ENCODE measurements at places on chromosomes 12 and 14.

GRCh38 chr14:78902010-78902623, 731.9 kb downstream of the NRXN3 start:
- no peak for DNase-seq

DNA sequence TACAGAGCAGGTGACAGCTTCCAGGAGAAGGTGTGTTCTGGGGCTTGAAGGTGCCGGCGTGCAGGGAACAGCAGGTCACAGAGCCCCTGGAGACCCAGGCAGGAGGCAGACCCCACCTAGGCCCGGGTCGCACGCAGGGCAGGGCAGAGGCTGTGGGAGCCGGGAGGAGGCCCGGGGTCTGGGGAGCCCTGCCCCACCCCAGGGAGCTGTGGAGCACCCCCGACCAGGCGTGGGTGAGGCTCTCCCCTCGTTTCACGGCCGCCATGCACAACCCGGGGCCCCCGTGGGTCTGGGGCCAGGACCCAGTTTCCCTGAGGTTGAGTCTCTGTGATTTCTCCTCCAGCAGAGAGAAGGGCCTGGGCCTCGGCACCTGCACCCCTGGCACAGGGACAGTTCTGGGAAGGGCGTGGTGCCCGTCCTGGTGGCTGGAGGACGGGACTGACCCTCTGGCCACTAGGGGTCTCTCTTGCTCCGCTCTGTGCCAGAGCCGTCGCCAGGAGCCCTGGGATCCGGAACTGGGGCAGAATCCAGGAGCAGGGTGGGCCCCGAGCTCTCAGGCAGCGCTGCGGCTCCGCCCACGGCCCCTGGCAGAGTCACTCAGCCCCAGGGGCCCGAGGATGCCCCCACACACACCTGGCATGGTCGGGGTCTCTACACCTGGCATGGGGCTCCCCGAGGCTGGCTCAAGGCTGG, 75.2 kb upstream of the FBRSL1 start:
- peak; percentile 83 for DNase-seq

- DNase-seq = no peak
Measured at GRCh38 chr12:8036346-8036745, 3.8 kb downstream of the FOXJ2 start.

DNA sequence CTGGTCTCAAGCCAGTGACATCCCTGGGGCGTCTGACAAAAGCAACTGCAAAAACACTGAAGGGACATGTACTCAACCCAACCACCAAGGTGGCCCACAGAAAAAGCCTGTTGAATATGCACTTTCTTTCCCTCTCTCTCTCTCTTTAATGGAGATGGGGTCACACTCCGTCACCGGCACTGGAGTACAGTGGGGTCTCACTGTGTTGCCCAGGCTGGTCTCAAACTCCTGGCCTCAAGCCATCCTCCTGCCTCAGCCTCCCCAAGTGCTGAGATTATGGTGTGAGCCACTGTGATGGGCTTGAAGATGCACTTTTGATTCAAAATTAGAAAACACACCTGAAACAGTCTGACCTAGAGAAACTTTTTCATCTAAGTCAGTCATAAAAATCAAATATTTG, 7.2 kb upstream of the CD27 start:
- DNase-seq = no peak

DNA sequence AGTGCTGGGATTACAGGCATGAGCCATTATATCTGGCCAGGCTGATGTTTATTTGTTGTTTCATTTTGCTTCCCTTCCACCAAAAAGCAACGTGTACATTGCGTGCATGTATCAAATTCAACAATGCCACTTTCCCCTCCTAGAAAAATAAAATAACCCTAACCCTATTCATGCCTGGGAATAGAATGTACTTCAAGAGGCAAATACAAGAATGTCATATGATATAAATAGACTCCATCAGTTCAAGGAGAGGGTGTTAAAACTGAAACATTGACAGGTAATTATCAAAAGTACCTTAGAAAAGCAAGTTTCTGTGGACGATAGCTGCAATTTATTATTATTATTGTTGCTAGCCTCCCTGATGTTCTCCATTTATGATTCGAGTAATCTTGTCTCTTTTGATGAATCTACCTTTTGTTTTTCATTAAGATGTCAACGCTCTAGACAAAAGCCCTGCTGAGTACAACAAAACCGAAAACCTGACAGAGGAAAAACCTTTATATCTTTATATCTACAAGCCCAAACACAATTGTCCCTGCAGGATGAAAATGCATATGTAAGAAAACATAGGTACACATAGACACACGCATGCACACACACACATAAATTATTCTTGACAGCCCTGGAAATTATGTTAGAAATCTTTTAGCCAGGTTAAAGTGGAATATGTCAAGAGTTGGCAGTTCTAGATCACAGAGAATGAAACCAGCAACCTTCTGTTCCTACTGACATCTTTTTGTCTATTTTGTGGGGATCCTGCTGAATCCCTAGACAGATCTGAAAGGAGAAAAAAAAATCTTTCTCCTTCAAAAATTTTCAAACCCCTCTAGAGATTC, 98.9 kb downstream of the BTG1 start:
- no peak for DNase-seq

GRCh38 chr14:90774316-90774715, 41.9 kb downstream of the TTC7B start:
- no peak for DNase-seq

DNA sequence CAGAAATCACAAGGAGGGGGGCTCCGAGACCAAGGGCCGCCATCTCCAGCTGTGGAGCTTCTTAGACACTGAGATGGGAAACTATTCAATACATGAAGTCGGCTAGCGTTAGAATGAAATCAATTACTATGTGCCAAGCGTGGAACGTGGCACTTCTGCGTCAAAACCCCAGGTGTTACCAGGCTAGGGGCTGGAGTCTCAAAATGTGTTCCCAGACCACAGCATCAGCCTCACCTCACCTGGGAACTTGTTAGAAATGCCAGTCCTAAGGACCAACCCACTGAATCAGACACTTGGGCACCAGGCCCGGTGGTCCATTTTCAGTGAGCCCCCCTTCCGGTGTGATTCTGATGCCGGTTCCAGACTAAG, 5.0 kb upstream of the SETD1B start:
- DNase-seq = no peak

DNA sequence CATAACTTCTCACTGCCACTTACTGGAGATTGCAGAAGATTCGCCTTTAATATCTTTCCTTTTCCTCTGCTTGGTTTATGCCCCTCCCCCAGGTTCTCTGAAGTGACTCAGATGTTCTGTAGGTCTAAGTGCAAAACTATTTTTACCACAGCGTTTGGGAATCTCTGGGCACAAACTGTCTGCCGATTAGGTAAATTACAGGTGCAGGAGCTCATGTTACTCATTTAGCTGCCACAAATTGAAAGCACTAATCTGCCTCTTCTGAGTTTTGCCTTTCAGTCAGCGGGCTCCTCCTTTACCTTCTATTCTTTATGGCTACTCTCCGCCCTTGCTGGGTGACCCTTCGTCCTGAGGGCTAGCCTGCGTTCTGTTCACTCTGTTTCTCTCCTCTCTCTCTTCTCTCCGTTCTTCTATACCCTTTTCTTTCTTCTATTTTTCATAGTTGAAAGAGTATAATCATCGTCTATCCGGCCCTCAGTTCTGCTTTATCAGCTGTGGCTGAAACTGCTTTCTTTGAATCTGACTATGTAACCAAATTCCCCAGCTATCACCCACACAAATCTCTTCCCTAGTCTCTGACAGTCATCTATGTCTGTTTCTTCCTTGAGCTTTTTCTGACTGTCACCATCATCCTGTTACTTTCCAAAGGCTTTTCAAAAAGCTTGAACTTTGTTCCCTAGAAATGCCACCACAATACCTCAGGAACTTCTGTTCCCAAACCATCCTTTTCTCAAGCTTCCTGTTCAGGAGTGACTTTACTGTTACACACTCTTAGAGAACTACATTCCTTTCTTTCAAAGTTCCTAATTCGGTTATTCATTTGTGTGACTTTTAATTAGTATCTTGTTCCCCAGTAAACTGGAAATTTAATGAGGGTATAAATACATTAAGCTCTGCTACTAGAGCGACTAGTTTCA, 4.3 kb upstream of the MYF6 start:
- no peak for DNase-seq

- no peak for DNase-seq
Measured at GRCh38 chr12:89655841-89656240, 52.8 kb downstream of the ATP2B1 start.

DNA sequence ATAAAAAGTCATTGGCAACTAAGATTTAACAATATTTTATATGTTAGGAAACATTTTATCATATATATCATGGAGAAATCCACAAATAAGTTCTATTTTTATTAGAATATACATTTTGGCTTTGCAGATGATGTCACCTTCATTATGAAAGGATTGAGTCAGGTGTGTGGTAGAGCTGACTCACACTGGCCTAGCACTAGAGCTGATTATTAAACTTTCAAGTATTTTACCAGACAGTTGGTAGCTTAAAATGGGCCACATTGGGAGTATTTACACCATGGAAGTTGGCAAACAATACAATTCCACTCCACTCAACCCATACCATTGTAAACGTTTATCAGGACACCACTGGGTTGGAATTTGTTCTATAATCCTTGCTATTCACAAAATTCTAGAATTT, 1036.6 kb downstream of the TRHDE start:
- DNase-seq = no peak

- no peak for DNase-seq
Measured at GRCh38 chr12:79658221-79658620, 32.5 kb downstream of the PAWR start.

DNA sequence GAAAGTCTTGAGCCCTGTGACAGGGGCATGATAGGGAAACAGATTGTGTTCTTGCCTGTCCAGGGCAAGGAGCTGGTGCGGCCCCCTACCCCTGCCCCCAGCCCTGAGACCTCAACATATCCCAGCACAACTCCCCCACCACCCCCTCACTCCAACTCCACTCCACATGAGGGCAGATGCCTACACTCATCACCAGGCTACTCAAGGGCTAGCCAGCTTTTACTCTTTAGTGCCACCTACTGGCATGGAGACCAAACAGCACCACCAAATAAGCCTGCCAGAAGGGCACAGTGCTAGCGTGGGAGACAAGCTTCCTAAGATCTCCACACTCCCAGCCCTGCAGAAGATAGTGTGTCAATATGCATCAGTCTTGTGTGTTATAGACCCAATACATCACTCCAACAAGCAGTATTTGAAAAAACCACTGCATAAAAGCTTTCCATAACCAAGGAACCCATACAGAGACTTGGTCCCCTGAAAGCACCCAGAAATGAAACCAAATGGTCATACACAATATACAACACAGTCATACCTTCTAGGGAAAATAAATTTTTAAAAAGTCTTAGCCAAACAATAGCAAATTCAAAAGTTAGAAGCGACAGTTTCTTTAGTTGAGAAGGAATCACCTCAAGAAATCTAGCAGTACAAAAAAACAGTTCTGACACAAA, 154.4 kb downstream of the KCNK10 start:
- DNase-seq = peak; percentile 58

DNA sequence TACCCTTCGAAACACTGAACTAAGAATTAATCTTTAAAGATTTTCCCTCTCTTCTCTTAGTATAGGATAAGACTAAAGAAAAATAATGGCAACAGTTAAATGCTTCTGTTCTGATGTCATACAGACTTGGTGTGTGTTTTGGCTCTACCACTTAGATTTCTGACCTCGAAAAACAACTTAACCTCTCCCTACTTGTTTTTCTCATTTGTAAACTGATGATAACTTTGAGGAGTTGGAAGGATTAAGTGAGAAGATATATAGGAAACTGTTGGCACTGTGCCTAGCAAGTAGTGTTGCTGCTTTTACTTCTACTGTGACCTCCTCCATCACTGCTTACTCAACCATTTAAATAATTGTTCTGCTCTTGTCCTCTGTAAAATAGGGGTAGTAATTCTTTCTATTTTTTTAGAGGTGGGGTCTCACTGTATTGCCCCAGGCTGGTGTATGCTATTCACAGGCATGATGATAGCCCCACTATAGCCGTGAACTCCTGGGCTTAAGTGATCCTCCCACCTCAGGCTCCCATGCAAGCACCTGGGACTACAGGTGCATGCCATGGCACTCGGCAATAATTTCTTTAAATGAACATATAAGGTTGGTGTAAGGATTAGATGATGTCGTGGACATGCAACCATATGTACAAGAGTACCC, 22.4 kb downstream of the PALS1 start:
- DNase-seq = no peak

GRCh38 chr14:25396128-25396527, 346.2 kb upstream of the STXBP6 start:
- no peak for DNase-seq

DNA sequence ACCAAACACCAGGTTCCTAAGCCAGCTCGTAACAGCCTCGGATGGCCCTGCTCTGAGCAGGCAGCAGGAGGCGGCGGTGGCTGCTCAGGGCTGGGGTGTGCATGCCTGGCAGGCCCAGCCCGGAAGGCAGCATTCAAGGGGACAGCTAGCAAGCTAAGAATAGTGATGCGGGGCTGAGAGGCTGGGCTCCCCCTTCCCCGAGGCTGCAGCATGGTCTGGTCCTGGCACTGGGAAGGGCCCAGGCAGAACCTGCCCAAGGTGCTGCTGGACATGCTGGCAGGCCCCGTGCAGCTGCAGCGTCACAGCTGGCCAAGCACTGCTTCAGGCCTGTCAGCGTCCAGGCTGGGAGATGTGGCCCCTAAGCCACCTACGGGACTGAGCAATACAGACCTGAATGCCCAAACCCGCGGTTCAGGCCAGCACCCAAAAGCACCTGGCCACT, 26.4 kb upstream of the NUDT14 start:
- DNase-seq = no peak

DNA sequence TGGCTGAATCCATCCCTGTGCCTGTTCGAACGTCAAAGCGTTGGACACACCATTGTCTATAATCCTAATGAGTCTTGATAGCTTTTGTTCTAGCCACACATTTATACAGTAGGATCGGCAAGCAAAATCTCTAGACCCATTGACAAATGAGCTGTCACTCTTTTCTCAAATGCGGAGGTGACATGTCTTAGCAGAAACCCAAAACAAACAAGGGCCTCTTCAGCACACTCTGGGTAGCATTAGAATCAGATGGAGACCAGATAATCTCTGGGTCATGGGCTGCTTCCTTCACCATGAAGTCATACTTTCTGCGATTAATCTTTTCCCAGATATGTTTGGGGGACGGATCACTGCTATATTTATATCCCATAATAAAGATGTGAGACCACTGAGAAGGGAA, 100.2 kb downstream of the PLXNC1 start:
- no peak for DNase-seq

DNA sequence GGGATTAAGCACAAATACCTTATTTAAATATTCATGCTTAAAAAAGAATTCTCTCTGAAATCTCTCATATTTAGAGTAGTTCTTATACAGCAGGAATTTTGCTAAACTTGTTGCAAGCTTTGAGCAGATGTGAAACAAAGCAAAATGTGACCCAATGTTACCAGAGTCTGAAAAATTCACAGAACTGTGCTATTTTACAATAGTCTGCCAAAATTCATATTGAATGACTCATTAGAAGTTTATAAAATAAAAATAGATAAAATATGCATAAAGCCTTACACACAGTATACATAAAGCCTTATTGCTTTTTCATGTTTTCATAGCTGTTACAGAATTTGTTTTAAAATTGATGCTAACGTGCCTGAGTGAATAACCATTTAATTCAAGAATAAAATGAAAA, 17.8 kb upstream of the RHOJ start:
- no peak for DNase-seq

GRCh38 chr14:89129570-89129969, 287.5 kb downstream of the FOXN3 start:
- DNase-seq = no peak
